Endodermal cell (in vitro differentiated cells): ENCODE measurements at places on chromosomes 6 and 20.

- DNase-seq: no peak
- H3K27ac ChIP-seq: no peak overlapping the region
These were observed 59.6 kb upstream of the SALL4 start for GRCh38 chr20:51861726-51862466.

DNA sequence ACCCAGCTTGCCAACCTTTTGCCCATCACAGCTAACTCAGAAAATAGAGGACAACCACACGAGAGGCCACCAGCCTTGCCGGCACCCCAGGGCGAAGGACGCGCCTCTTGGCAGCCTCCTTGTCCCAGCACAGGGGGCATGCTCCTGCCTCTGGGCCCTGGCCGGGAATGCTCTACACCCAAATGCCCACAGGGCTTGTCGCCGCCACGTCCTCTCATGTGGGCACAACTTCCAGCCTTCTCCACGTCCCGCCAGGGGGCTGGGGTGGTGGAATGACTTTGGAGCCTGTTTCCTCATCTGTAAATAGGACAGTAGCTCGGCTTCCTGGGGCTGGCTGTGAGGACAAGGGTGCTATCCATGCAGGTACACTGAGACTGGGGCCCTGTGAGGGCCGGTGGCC, 152.4 kb upstream of the MLN start:
- peaks cover 5% of the 10 kb centered on the region for H3K4me1 ChIP-seq
- DNase-seq: peak; percentile 40
- H3K27me3 ChIP-seq: no peaks in the 10 kb centered on the region

- H3K27ac ChIP-seq: peak overlapping the region; percentile 29
- peaks cover 45% of the 10 kb centered on the region for H3K36me3 ChIP-seq
- DNase-seq: no peak
- no peak overlapping the region for H3K4me3 ChIP-seq
- peaks cover 10% of the 10 kb centered on the region for H3K4me1 ChIP-seq
These were observed 294.0 kb downstream of the SOX4 start for GRCh38 chr6:21887231-21888185.

DNA sequence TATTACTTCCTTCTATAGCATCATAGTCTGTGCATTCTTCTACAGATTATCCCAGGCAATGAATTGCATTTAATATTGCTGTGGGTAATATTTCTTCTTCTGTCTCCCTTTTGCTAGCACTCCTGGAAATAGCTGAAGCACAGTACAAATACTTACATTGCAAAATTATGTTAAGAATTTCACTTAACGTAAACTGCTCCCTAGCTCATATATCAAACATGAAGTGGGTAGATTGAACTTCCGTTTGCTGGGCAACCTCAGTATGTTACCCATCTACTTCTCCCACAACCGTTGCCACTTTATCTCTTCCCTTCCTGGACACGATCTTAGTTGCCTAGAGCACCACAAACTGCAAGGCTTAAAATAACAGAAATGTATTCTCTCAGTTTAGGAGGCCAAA, 963.3 kb downstream of the KIF16B start:
- H3K27ac ChIP-seq: no peak overlapping the region
- no peaks in the 10 kb centered on the region for H3K27me3 ChIP-seq
- H3K36me3 ChIP-seq: no peaks in the 10 kb centered on the region
- H3K4me1 ChIP-seq: peaks cover 12% of the 10 kb centered on the region

DNA sequence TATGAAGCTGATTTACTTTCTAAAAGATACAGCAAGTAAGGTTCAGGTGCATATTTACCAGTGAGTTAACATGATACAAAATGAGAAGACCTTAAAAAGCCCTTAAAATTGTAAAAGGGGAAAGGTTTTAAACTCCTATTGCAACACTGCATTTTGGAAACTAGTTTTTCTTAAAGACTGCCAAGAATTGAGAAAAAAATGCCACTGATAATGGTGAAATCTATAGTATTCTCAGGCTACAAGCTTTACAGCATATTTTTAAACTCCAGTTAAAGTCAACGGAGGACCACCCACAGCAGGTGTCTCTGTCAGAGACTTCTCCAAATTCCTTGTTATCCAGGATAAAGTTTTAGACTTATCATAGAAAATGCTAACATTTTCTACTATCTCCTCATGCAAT, 53.6 kb downstream of the ELOVL5 start:
- peaks cover 15% of the 10 kb centered on the region for H3K36me3 ChIP-seq
- H3K27me3 ChIP-seq: no peaks in the 10 kb centered on the region
- no peak overlapping the region for H3K27ac ChIP-seq

DNA sequence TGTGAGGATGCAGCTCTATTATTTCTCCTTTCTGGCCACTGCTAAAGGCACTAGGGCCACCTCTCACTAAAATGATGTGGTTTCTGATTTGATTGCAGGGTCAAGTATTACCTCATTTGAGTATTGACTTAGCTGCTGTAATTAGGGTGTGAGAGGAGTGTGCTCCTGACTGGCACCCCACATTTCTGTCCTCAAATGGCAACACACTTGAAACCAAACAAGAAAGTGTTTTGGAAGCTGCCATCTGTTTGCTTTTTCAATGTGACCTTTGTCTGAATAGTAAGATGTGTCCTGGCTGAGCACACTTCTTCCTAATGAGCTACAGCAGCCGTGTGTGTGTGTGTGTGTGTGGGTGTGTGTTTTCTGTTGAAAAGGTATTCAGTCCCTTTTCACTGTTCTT, 62.8 kb upstream of the SCP2D1 start:
- no peaks in the 10 kb centered on the region for H3K36me3 ChIP-seq
- no peaks in the 10 kb centered on the region for H3K27me3 ChIP-seq
- H3K4me3 ChIP-seq: no peak overlapping the region
- no peaks in the 10 kb centered on the region for H3K4me1 ChIP-seq

DNA sequence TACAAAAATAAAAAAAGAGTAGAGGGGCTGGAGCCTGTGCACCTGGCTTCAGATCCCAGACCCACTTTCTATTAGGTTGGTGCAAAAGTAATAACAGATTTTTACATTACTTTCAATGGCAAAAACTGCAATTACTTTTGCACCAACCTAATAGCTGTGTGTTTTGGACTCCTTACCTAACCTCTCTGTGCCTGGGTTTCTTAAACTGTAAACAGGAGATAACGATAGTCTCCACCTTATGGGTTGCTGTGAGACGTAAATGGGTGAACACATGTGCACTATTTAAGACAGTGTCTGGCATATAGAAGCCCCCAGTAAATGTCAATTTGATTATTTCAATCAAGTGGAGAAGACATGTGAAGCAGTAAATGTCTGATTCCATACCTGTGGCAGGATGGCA, 89.7 kb downstream of the TFAP2C start:
- no peak for DNase-seq
- no peaks in the 10 kb centered on the region for H3K4me1 ChIP-seq
- no peaks in the 10 kb centered on the region for H3K36me3 ChIP-seq
- no peaks in the 10 kb centered on the region for H3K27me3 ChIP-seq
- H3K27ac ChIP-seq: no peak overlapping the region

GRCh38 chr6:73569121-73569520, 48.3 kb upstream of the EEF1A1 start:
- DNase-seq: no peak
- H3K36me3 ChIP-seq: no peaks in the 10 kb centered on the region
- no peaks in the 10 kb centered on the region for H3K27me3 ChIP-seq
- no peaks in the 10 kb centered on the region for H3K4me1 ChIP-seq

- H3K27me3 ChIP-seq: no peaks in the 10 kb centered on the region
- H3K4me1 ChIP-seq: peaks cover 8% of the 10 kb centered on the region
- H3K4me3 ChIP-seq: no peak overlapping the region
- no peak for DNase-seq
- no peaks in the 10 kb centered on the region for H3K36me3 ChIP-seq
- no peak overlapping the region for H3K27ac ChIP-seq
These were observed 40.0 kb upstream of the CLDN20 start for GRCh38 chr6:155223646-155224451.

- no peaks in the 10 kb centered on the region for H3K4me1 ChIP-seq
- no peak overlapping the region for H3K27ac ChIP-seq
- H3K36me3 ChIP-seq: peaks cover 36% of the 10 kb centered on the region
- H3K27me3 ChIP-seq: no peaks in the 10 kb centered on the region
These were observed 21.8 kb downstream of the TCFL5 start for GRCh38 chr20:62839816-62840215.

DNA sequence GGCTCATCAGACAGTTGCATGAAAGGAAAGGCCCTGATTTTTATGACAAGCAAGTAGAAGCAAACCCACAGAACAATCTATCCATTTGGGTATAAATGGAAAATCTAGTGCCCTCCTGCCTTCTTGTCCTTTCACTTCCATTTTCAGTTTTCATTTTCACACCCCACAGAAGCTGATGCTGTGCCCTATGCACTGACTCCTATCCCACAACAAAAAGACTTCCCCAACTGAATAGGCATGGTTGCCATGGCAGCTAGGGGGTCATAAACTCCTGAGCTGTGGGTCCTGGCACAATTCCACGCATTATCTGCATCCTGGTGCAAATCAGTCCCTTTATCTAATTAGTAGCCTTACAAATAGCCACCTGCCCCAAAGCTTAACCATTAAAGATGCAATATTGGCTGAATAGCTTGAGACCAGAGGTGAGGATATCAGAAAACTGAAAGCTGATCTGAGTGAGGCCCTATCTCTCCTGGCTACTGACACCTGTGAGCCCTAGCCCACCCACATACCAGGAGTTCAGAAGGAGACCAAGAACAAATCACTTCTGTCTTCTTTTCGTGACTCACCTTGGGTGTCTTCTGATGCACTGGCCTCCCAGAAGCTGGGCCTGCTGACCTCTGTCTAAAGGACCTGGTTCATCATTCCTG, 34.9 kb upstream of the HEY2 start:
- no peaks in the 10 kb centered on the region for H3K36me3 ChIP-seq
- no peak overlapping the region for H3K27ac ChIP-seq
- peaks cover 4% of the 10 kb centered on the region for H3K4me1 ChIP-seq
- no peak for DNase-seq
- H3K4me3 ChIP-seq: no peak overlapping the region

DNA sequence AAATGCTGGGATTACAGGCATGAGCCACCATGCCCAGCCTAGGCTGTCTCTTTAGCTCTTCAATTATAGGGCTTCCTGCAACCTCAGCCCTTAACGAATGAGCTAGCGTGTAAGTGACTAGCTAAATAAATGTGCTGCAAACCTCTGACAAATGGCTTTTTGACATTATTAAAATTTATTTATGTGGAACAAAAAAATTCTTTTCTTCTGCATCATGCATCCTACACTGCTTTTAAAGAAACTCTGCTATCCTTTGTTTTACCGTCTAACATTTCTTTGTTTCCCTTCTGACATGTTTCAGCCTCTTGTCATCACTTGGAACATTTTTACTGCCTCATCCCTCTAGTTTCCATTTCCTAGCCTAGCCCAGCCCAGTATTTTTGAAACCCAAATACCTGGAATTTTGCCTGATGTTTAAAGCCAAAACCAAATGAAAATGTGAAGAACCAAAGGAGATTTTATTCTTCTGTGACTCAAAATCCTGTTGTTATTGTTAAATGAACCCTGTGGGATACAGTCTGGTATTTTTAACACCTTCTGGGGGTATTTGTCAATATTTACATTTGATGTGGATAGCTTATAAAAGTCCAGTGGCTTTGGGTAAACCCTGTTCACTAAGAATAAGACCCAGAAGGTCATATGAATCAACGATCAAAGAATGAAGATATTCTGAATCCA, 9.5 kb downstream of the NT5E start:
- no peaks in the 10 kb centered on the region for H3K4me1 ChIP-seq
- H3K4me3 ChIP-seq: no peak overlapping the region
- no peak for DNase-seq
- no peak overlapping the region for H3K27ac ChIP-seq
- H3K36me3 ChIP-seq: no peaks in the 10 kb centered on the region
- peaks cover 8% of the 10 kb centered on the region for H3K27me3 ChIP-seq

DNA sequence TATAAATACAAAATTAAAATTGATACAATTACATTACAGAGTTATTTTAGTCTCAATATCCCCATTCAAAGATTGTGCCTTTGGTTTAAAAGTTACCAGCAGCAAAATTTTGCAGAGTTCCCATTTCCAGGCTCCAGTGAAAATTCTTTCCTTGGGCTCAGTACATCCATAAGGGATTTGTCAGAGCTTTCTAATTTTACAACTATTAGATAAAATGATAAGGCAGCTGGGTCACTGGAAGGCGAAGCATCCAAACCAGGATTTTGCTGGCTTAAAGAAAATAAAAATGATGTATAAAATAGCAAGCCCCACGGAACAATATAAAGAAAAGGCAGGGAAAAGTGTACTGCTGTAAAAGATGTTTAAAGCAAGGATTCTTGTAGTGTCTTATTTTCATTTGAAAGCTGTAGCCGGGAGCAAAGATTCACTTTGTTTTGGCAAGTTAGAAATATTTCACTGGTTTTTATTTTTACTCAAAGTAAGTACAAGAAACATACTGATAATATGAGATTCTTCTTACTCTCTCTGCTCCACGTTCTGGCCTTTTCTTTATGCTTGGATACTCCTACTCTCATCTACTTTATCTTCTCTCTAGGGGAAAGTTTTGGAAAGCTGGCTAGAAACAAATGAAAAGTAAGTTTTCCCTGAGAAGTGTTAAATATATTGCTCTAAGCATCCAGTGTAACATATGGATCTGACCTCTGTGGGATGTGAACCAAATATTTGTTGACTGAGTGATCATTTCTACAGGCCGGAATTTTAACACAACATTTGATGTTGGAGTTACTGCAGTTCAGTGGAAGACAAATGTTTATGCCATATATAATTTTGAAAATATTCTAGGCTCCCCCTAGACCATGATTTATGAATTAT, 488.4 kb downstream of the PHF3 start:
- H3K4me1 ChIP-seq: no peaks in the 10 kb centered on the region
- H3K27ac ChIP-seq: no peak overlapping the region
- no peaks in the 10 kb centered on the region for H3K27me3 ChIP-seq
- no peaks in the 10 kb centered on the region for H3K36me3 ChIP-seq
- H3K4me3 ChIP-seq: no peak overlapping the region

DNA sequence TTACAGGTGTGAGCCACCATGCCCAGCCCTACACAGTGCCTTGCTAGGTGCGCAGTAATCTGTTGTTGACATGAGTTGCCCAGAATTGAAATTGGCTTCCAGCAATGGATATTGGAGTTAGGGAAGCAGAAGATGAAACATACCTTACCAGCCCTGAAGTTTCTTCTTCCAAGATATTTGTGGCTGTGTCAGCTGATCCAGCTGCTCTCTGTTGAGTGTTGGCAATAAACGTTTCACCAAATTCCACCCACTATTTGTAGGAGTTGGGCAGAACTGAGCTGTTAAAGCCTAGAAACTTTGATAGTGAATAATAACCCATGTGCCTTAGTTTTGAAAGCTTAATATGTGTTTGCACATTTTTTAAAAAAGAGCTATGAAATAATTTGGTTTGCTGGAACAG, 218.2 kb upstream of the SNX9 start:
- DNase-seq: no peak
- H3K4me3 ChIP-seq: no peak overlapping the region
- no peaks in the 10 kb centered on the region for H3K27me3 ChIP-seq
- no peak overlapping the region for H3K27ac ChIP-seq
- H3K4me1 ChIP-seq: peaks cover 6% of the 10 kb centered on the region

GRCh38 chr6:143980921-143981320, 27.1 kb downstream of the PLAGL1 start:
- peaks cover 17% of the 10 kb centered on the region for H3K27me3 ChIP-seq
- no peak for DNase-seq
- no peak overlapping the region for H3K4me3 ChIP-seq
- H3K27ac ChIP-seq: no peak overlapping the region
